ENCODE measurements at places on chromosomes 5 and 9.
A peak's percentile ranks its signal among the peaks of the same experiment; 100 is the strongest.

DNA sequence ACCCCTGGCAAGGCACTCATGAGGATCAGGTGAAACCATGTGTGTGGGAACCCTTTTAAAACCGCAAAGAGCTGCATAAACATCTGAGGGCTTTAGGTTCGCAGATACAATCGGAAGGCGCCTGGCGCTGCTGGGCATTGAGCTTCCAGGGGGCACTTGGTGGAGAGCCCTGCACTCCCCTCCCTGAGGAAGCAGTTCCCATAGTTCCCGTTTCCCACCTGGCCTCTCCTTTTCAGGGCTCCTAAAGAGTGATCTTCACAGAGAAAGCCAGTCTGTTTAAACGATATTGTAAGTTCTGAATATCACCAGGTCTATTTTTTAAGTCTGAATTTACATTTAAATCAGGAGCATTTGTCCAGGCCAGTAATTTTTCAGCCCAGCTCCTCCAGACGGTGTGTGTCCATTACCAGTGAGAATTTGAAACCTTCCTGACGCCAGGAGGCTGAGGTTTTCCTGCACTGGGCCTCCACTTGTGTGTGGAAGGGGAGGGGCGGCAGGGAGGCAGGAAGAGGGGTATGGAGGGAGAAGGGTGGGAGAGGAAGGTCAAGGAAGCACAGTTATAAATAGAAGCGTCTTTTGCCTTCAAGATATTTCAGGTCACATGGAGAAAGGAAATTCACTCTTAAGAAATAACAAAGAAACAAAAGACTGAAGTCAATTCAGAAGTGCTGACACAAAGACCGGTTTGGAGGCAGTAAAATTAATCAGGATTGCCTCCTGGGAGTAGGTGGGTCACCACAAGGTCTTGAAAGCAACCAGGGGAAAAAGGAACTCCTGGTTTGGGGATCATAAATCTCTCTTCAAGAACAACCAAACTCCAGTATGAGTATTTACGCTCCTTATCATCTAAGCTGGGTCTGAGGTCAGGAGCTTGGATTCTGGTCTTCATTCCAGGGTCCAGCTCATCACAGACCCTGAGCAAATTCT lies 14.3 kb upstream of the MGAT1 start:
- DNase-seq = peak; percentile 33

GRCh38 chr5:139226131-139226530 lies 28.0 kb upstream of the SIL1 start:
- DNase-seq = no peak

DNA sequence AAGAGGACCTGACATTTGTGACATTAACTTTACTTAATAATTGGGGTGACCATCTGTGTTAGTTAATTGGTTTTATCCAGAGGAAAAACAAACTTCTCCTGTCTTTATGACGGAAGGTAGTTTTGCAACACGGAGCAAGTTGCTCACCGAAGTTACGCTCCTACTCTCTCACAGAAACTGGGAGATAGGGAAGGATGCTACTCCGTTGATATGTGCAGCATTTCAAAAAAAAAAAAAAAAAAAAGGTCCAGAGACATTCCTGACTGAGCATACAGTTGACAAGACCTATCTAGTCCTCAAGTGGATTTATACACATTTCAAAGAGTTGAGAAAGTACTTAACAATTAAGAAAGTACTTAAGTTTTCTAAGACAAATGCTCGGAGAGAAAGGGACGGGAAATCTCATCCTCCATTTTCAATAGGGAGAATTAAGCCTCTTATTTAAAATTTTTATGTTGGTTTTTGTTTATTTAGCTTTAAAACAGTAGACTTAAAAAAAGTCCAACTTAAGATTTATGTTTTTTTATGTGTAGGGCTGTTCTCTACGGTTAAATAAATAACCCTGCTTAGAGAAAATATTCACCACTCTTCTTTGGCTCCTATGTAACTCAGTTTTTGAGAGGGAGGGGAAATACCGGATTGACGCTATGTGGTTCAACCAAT lies 455 bp upstream of the FER start:
- no peak for DNase-seq

DNA sequence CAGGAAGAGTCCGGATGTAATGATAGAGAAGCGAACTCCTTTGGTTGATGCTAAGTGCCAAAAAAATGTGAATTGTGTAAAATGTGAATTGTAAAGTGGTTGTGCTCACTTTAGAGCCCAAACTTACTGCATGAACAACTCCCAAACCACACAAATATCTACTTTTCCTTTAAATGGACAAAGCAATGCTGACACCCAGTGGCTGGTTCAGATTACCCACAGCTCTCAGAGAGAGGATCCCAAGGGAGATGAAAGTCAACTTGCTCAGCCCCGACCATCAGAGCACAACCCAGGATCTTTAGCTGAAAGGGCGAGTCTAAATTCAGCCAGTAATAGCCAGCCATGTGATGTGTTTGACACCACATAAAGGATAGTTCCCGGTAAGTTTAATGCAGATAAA lies 133.7 kb downstream of the NMUR2 start:
- peak; percentile 7 for DNase-seq

DNA sequence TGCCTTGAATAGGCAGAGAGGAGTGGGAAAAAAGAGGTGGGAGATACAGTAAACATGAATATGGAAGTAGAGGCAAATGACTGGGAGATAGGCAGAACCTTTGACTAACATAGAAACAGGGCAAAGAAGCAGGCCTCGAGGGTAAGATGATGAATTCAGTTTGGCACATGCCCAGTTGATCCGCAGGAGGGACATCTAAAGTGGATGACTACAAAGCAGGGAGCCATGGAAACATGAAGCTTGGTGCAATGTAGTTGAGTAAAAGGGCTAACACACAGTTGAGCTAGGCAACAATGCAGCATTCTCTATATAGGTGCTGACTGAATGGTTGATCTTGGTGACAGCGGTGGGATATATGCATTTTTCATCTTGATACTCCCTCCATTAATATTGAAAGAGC lies 253.8 kb downstream of the DMRT2 start:
- no peak for DNase-seq

DNA sequence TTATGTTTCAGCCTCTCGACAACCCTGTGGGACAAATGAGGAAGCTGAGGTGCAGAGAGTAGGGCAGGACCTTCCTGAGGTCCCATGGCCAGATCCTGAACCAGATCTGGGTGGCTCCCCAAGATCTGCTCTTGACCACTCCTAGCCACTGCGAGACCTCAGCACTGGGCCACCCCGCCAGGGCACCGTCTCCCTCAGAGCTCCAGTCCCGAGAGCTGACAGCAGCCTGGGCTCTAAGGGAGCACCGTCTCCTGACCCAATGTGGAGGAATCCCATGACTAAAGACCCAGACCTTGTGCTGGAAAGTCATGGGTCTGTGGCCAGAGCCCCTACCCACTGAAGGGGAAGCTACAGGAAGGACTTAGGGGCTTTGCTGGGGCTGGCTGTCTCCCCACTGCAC lies 4.5 kb upstream of the LMX1B start:
- DNase-seq = no peak

- DNase-seq = peak; percentile 67
These were observed 172.4 kb downstream of the NTRK2 start for GRCh38 chr9:84841931-84842330.

- DNase-seq = peak; percentile 15
These were observed 354.6 kb downstream of the SLIT3 start for GRCh38 chr5:168946363-168946762.

DNA sequence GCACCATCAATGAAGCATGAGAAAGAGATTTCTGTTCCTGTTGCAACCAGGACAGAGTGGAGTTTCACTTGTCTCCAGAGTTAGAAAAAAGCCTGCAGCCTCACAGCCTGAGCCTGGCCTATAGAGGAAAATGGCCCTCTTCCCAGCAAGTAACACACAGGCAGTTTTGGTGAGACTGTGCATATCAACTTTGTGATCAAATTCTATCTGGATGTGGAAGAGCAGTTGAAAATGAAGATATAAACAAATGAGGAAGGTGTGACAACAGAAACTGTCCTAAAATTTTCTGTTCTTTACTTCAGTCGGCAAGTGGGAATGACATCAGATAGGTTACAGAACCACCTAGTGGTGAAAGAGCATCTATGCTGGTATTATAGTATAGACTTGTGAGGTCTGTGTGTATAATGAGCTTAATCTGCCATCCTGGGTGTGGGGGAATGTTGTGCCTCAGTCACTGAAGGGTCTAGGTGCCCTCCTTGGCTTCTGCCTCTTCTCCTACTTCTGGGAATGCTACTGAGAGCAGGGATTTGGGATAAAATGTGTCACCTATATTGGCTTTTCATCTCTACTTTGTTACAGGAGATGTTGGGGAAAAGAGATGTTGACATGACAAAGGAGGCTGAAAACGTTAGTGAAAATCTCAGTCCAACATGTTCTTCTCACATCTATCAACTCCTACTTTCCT lies 28.2 kb downstream of the YIPF5 start:
- DNase-seq = peak; percentile 68

DNA sequence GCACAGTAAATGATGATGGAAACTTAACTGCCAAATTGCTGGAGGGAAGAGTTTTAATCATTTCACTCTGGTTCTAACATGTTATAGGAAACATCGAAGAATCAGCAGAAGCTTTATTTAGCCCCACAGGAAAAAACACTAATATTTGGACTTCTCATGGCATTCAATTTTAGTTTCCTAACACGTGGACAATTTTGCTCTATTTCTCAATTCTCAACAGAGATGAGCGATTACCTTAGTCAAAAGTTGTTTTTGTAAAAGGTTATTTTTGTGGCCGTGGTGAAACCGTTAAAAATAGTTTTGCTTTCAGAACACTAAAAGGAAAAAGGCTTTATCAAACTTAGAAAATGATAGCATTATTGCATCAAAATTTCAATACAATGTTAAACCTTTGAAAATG lies 235.2 kb downstream of the PLK2 start:
- no peak for DNase-seq

DNA sequence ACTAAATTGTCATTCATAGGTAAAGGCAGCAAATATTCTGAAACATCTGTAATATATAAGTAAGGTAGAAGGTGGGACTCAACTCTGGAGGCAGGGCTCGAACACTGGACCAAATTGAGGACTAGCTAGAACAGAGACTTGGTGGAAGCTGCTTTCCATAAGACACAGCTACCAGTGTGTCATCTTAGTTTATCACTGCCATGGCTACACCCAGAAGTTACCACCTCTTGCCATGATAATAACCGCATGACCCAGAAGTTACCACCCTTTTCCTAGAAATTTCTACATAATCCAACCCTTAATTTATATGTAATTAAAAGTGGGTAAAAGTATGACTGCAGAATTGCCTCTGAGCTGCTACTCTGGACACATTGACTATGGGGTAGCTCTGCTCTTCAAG lies 99.7 kb downstream of the STARD4 start:
- DNase-seq = no peak

DNA sequence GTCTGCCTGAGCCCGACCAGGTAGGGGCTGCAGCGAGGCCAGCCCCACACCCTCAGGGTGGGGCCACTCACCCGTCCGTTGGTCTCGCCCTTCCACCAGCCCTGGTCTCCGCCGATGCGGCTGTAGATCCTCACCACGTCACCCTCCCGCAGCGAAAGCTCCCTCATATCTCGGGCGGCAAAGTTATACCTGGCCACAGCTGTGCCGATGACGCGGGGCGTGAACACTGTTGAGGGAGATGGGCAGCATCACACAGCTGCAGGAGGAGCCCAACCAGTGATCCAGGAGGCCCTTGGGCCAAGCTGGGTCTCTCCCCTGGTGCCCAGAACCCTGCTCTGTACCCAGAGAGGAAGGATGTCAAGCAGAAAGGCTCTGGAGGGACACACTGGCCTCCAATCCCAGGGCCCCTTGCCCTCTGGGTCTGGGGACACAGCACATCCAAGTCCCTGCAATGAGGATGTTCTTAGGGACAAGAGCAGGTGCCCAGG lies 30.3 kb upstream of the SARDH start:
- no peak for DNase-seq

- DNase-seq = no peak
These were observed 138.4 kb downstream of the EGFLAM start for GRCh38 chr5:38396766-38397165.

DNA sequence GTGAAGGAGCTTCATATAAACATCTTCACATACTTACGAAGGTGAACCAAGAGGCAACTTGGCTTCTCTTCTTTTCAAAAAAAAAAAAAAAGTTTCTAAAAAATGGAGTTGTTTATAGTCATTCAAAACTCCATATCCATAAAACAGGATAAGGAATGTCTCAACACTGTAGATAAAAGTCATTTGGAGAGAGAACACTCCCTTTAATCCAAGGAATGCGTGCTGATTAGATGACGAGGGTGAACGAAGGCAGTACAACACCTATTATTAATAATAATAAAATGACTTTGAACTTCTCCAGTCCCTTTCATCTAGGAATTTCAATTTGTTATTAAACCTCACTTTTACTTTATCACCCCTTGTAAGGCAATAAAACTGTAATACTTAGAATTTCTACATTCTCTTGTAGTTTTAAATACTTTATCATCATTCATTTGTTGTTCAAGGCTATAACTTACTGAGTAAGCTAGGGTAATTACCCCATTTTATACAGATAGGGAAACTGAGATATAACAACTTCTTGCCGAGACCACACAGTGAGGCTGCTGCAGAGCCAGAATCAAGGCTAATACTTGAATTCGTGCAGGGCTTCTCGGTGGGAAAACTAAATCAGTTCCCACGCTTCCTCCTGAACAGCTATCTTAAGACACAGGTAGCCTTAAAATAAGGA lies 377.1 kb downstream of the EFNA5 start:
- no peak for DNase-seq

DNA sequence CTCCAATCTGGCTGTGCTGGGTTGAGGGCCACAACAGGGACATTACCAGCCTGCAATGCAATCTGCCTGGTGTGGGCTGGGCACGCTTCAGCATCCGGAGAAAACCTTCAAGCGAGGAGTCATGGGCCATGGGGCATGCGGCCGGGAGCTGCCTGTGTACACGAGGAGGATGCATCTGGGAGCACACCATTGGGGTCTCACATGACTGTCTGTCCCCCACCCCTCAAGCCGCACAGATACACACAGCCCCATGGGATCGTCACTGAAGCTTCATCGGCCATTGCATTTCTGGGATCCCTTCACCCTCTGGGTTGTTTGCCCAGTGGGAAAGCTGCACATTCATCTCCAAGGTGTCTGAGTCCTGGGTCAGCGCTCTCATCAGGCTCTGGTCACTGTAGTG lies 9.9 kb downstream of the LCN1 start:
- DNase-seq = no peak

GRCh38 chr9:121738968-121739367 lies 87.5 kb downstream of the DAB2IP start:
- no peak for DNase-seq

- DNase-seq = no peak
These were observed 36.6 kb upstream of the ARSB start for GRCh38 chr5:79021753-79022152.

DNA sequence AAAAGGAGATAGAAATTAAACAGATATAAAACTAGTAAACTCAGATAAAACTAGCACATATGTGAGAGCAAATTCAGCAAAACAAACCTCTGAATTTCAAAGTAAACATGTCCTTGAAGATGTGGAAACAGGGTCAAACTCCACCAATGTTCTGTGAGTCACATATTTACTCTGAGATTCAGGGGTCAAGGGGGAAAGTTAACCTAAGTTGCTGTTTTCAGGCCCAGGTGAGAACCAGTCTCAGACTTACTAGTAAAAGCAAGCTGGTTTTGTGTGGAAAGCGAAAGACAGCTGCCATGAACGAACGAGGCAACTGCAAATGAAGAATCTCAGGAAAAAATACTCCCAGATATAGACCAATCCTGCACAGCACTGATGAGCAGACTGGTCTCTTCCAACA lies 29.0 kb downstream of the PSMB7 start:
- DNase-seq = no peak
